ENCODE measurements at places on chromosomes 11 and 22. TPM values are rescaled to one million over a fixed set of nuclear protein-coding genes. Genes with fewer than 3 reads are reported as not detected.

The HTR3A gene
- not detected for polyA plus RNA-seq

The LDLRAD3 gene
- polyA plus RNA-seq, result 4.9 TPM

The ANKK1 gene
- polyA plus RNA-seq, result not detected

The CRYBA4 gene
- 2.1 TPM for polyA plus RNA-seq

The GVQW3 gene
- 3.0 TPM for polyA plus RNA-seq

The PAMR1 gene
- not detected for polyA plus RNA-seq

The XKR3 gene
- 11.2 TPM for polyA plus RNA-seq

The UBQLN3 gene
- polyA plus RNA-seq, result not detected

The SCGB1C1 gene
- not detected for polyA plus RNA-seq

The PLEKHB1 gene
- polyA plus RNA-seq, result 0.49 TPM

The SPDYC gene
- polyA plus RNA-seq, result 14.0 TPM

The KCNJ5 gene
- not detected for polyA plus RNA-seq

The GLYAT gene
- 0.47 TPM for polyA plus RNA-seq

The MRGPRX1 gene
- not detected for polyA plus RNA-seq

The B3GAT1 gene
- polyA plus RNA-seq, result 0.17 TPM

The KCNE3 gene
- polyA plus RNA-seq, result 8.7 TPM

The RTN4R gene
- polyA plus RNA-seq, result 1.2 TPM

The MOGAT2 gene
- polyA plus RNA-seq, result not detected

The SSTR3 gene
- not detected for polyA plus RNA-seq
